Progenitor cell of endocrine pancreas (in vitro differentiated cells): ENCODE measurements at places on chromosomes 13 and 19.

DNA sequence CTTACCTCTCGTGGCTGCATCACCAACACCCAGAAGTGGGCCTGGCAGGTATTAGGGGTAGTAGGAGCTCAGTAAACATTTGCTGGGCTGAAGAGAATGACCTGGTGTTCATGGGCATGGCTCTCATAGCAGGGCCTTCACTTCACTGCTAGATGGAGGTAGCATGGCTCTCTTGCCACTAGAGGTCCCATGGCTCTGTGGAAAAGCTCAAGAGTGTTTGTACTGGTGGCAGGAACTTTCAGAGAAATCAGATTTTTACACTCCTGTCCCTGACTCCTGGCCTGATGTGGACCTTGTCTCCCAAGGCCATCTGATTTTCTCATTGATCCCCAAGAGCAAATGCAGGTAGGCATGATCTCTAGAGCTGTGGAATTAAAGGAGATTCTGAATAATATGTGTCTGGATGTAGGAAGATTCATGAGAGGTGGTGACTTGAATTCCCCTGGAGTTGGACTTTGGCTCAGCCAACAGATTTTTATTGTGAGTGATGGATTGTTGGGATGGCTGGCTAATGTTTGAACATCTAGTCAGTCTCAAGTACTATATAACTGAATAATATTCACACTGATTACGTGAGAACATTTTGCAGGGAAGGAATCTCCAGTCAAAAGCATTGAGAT is 5.7 kb downstream of the ZNF574 start:
- DNase-seq = no peak

- DNase-seq = no peak
Measured at GRCh38 chr13:30140973-30141372, 166.4 kb downstream of the KATNAL1 start.

DNA sequence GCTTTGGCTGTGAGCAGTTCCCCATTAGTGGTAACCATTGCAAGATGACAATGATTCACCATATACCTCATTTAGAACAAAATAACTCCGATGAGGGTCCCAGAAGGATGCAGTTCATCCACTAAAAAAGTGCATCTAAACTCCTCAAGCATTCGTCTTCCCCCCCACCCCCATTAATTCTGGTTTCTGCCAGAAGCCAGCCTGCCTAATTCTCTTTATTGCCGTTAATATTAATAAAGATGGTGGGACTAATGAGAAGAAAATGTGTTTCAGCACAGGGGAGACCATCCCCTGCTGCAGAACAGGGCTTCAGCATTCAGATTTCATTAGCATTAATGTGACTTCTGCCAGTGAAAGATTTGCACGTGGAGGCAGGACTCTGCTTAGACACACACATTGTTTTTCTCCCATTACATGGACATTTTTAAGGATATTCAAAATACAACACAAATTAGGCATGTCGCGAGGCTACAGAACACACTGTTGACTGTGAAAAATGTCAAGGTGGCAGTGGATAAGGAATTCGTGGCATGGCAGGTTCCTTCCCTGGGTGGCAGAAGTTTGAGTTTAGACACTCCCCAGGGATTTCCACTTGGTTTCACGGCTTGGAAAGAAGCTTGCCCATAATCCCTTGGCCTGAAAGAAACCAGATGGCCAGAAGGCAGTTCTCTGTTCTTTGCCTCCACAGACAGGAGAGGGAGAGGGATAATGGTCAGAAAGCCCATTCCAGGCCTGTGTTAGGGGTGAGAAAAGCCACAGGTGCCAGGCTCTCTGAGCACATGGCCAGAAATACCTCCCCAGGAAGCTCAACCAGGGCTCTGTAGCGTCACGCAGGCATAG is 236.5 kb downstream of the FOXO1 start:
- DNase-seq = no peak

DNA sequence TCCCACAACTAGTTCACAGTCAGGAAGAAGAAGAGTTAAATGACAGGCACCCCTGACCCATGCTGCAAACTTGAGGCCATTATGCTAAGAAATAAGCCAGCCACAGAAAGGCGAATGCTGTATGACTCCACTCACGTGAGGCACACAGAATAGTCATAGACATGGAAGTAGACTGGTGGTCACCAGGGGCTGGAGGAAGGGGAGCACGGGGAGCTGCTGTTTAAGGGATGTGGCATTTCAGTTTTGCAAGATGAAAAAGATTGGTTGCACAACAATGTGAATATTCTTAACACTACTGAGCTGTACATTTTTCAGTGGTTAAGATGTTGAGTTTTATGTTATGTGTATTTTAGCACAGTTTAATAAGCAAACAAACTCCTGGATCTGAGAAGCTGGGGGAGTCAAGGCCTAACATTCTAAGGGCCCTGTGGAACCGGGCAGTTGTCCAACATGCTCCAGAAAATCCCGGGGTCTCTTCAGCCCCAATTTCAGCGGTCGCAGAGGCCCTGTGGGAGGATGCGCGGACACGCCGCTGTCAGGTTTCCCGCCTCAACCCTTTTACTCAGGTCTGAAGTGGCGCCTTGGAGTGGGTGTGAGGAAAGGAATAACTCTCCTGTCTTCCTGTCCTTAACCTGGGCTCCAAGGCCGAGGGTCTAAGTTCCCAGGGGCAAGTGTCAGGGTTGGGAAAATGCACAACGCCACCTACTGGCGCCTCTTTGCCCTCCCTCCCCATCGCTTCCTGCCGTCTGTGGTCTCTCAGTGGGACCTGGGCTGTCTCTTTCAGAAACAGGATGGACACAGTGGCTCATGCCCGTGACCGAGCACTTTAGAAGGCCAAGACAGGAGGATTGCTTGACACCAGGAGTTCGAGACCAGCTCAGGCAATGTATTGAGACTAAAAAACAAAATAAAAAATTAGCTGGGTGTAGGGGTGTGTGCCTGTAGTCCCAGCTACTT is 4.4 kb upstream of the TMEM272 start:
- no peak for DNase-seq

- DNase-seq = peak; percentile 84
Measured at GRCh38 chr19:5805462-5806132, 730 bp downstream of the NRTN start.

DNA sequence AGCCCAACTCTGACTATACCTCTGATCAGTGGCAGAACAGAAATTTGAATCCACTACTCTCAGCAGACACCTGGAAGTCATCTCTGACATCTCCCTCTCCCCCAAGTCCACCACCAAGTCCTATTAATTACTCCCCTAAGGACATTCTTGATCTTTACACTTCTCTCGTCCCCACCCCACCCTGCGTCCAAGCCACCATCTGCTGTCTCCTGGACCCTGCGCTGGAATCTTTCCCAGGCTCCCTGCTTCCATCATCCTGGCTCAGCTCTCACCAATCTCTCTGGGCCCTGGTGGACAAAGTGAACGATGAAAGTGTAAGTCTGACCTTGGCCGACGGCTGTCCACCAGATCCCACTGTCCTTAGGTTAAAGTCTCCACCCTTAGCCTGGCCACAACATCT is 145.6 kb upstream of the GJB6 start:
- DNase-seq = no peak

- no peak for DNase-seq
Measured at GRCh38 chr13:47798906-47799305, 202.2 kb downstream of the SUCLA2 start.
